ENCODE measurements at places on chromosomes 1 and 21.

GRCh38 chr1:194600716-194601115 is 1414.3 kb upstream of the B3GALT2 start:
- no peak for DNase-seq

DNA sequence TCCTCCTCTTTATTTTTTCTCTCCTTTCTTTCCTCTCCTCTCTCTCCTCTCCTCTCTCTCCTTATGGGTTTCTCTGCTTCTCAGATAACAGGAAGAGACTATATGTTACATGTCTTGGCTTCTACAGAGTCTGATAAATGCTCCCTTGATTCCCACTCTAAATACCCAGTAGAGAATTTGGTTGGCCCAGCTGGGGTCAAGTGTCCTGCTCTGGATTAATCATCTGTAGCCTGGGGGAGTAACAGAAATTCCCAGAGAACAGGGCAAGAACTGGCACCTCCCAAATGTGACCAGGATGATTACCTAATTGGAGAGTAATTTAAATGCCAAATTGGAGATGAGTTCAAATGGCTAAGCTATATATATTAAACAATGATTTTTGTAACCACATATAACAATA is 146.1 kb upstream of the LMO4 start:
- no peak for DNase-seq

- DNase-seq: no peak
Observed at GRCh38 chr1:32696041-32696440, 6.5 kb downstream of the SYNC start.

- no peak for DNase-seq
Observed at GRCh38 chr1:43944860-43945259, 1.9 kb upstream of the IPO13 start.

GRCh38 chr1:95323123-95323522 is 89.1 kb downstream of the RWDD3 start:
- DNase-seq: no peak

DNA sequence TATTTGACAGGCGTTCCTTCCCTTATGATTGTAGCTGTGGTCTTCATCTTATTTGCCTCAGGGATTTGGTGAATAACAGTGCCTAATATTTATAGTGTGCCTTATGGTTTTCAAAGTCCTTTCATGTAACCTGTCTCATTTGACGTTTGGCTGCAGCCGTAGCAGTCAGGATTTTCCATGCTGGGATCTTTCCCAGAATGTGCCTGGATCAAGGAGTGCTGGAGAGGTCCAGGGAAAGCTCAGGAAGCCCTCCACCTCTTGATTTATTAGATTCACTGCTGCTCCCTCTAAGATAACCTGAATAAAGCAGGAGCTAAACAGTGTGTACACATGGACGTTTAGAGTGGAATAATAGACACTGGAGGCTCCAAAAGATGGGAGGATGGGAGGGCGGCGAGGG is 5.2 kb downstream of the C1orf21 start:
- no peak for DNase-seq

DNA sequence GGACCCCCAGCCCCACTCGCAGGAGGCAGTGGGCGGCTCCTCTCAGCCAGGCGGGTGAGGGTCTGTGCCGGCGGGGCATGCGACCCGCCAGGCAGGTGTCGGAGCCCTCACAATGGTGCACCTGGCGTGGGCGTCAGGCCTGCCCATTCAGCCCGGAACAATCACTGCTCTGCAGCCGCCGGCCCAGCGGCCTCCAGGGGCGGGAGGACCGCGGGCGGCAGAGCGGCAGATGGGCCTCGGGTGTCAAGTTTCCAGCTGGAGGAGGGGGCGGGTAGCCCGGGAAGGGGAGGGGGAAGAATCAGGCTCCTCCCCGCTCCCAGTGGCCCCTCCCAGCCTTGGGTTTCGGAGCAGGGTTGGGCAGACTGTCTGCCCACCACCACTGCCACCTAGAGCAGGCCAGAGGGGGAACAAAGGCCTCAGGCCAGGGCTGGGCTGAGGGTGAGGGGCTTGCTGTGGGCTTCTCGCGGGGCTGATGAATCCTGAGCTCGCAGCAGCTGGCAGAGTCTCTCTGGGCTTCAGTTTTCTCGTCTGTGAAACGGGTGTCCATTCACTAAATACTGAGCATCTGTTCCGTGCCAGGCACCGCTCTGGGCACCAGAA is 39.5 kb upstream of the CASZ1 start:
- DNase-seq: peak; percentile 74

DNA sequence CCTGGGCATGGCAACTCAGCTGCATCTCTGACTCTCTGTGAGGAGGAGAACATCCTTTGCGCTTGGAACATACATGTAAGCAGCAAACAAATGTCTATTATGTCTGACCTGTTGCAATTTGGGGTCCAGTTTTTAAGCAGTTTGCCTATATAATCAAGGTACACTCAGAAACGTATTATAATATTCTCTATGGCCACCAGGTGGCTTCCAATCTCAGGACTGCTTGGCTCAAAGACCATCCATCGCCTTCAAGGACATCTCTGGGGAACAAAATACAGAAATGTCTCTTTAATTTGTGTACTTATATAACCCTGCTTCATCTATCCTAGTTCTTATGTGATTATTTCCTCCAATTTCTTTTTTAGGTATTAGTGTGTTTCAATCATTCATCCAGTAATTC is 227.2 kb downstream of the OLFM3 start:
- no peak for DNase-seq

GRCh38 chr1:110056285-110056683 is 14.2 kb downstream of the ALX3 start:
- no peak for DNase-seq

GRCh38 chr1:175471039-175471800 is 272.2 kb downstream of the TNR start:
- no peak for DNase-seq

GRCh38 chr1:78678324-78678723 is 28.7 kb downstream of the IFI44 start:
- DNase-seq: no peak

DNA sequence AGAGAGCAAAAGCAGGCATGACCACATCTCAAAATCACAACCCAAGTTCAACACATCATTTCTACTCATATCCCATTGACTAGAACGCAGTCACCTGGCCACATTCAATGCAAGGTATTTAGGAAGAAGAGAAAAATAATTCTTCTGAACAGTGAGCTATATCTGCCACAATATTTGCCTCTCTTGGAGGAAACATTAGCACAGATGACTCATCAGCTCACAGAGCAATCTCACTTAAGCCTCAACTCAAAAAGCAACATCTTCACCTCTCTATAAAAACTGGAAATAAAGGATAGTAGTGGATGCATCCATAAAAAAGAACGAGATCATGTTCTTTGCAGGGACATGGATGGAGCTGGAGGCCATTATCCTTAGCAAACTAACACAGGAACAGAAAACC is 143.9 kb upstream of the FMN2 start:
- DNase-seq: no peak

- no peak for DNase-seq
Observed at GRCh38 chr1:118388301-118388959, 203.4 kb upstream of the SPAG17 start.

GRCh38 chr1:192609110-192610079 is 26.6 kb upstream of the RGS13 start:
- no peak for DNase-seq

All from NCI-H774 (cell line).